T1000 (cell line): ENCODE measurements at places on chromosomes 1 and 21.

DNA sequence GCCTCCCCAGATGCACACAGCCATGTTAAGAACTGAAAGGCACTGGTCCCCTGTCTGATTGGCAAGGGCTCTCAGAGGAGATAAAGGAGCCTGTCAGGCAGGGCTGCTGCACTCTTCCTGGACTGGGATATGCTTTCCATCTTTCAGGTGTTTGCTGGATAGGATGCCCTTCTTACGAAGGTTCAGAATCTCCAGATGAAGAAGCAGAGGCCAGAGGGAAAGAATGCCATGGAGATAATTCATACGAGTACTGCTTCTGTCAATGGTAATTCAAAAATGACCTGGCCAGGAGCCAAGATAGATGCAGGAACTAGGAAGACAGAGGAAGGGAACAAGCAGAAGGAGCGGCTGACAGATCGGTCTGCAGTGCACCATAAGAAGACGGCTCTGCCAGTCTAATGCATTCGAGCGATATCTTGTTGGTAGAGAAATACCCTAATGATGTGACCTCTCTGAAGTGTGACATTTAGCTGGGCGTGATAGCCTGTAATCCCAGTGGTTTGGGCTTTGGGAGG, 16.6 kb upstream of the ATP2B4 start:
- DNase-seq, result no peak

DNA sequence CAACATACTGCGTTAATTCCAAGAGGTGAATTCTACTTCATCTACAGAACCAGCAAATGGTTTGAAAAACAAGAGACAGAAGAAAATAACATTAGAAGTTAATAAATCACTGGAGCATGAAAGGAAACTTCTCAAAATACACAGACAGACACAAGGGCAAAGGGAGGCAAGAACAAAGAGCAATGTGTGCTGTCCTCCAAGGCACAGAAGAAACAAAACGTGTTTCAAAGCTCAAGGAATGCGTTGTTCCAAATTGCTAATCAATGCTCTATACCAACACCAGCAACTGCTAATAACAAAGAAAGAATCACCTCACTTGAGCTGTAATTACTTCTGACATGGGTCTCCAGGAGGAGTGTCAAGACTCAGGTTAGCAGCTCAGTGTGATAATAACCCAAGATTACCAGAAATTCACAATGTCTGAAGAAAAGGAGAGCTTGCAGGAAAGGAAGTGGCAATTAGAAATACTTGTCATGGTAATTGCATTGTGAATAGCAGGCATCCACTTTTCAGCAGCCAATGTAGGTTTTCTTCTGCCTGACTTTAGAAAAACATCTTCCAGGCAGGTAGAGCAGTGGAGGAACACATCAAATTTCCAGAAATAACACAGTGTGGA, 175.4 kb downstream of the SEC16B start:
- no peak for DNase-seq

- DNase-seq, result no peak
Observed at GRCh38 chr1:188462837-188463236, 1634.1 kb downstream of the PLA2G4A start.

DNA sequence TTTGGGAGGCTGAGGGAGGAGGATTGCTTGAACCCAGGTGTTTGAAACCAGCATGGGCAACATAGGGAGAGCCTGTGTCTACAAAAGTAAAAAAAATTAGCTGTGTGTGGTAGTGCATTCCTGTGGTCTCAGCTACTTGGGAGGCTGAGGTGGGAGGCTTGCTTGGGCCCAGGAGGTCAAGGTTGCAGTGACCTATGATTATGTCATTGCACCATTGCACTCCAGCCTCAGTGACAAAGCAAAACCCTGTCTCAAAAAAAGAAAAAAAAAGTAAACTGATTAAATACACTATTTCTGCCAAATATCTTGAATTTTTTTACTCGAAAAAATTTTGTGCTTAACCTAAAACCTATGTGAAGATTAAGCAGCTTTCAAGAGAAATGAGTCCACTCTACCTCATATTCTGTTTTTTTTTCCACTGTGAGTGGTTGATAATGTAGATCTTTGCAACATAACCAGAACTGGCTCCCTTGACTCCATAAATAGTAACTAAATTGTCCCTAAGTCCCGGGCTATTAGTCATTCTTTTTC, 19.4 kb upstream of the ZNF281 start:
- no peak for DNase-seq

DNA sequence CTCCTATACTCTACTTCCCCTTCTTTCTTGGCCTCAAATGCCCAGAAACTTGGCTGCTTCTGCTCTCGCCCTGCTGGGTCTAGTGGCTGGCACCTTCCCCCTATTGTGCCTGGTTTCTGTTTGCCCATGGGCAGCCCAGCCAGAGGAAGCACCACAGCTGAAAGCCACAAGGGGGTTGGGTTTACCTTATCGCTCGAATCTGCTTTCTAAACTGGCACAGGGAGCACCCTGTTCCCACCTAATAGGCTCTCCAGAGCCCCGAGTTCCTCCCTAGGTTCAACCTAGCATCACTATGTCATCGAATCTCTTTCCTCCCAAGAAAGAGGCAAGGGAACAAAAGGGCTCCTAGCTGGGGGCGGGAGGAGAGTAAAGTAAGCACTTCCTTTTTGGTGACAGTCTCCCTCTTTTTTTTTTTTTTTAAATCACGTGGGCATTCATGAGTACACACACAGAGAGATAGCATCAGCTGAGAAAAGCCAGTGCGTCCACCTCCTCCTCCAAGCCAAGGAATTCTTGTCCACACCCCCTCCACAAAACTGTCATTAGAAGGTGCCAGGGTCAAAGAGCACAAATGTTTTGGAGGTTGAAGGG, 72.8 kb downstream of the PLEKHA6 start:
- no peak for DNase-seq

GRCh38 chr1:4786055-4786454, 131.6 kb downstream of the AJAP1 start:
- DNase-seq, result no peak

DNA sequence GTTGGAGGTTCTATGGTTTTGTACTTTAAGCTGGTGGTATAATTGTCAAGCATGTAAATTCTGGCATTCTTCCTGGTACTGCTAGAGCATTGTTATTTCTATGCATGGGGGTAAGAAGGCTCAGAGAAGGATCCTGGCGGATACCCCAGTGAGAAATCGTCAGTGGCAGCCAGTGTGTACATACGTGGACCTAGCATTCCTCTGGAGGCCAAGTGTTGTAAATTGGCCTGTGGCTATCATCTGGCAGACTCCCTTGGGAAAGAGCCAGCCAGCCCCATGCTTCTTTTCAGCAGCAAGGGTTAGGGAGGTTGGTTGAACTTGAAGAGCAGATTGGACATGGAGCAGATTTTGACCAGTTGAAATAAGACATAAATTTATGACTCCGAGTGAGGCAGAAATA, 5.2 kb upstream of the AGO3 start:
- DNase-seq, result no peak

DNA sequence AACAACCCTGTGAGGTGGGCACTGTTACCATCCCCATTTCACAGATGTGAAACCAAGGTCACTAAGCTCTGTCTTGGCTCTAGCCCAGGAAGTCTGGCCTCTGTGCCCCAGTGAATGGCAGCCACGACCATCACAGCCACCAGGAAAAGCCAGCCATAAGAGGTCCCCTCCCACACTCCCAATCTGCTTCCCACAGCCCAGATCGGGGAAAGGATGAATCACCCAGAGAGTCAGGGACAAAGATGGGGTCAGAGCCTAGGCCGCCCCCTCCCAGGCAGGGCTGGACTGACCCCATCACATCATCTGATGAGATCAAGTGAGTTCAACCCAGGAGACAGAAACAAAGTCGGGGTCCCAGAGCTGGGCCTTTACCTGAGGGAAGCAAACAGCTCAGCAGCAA, 22.9 kb upstream of the COL16A1 start:
- DNase-seq, result no peak

DNA sequence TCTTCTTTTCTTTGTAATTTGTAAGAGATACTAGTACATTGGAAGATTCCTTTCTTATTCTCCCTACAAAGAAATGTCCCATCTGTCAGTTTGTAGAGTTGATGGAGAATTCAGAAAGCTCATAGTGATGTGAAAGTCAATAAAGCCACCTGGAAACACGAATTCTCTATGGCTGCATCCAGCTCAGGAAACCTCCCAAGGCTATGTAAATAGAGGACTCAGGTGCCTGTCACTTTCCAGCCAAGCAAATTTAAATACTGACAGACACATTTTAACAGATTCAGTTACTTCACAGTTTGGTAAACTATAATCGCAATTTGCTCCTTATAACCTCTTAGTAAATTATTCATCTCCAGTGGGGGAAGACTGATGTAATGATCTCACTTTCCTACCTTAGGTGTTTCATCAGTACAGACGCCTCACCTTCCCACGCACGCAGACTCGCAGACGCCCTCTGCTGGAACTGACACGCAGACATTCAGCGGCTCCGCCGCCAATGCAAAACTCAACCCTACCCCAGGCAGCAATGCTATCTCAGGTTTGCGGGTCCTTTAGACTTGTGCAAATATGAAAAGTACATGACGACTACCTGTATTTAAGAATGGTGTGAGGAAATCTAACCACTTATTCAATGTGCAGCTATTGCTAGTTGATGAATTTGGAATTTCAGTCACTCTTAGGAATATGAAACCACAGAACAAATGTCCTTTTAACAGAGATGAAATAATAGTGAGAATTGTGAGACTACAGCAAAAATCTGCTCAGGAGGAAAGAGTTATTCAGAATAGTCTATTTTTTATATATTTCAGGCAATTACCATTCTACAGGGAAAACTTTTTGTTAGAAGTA, 60.6 kb downstream of the PTPRC start:
- DNase-seq, result no peak

- no peak for DNase-seq
Observed at GRCh38 chr1:29324771-29325351, 88.5 kb downstream of the PTPRU start.

DNA sequence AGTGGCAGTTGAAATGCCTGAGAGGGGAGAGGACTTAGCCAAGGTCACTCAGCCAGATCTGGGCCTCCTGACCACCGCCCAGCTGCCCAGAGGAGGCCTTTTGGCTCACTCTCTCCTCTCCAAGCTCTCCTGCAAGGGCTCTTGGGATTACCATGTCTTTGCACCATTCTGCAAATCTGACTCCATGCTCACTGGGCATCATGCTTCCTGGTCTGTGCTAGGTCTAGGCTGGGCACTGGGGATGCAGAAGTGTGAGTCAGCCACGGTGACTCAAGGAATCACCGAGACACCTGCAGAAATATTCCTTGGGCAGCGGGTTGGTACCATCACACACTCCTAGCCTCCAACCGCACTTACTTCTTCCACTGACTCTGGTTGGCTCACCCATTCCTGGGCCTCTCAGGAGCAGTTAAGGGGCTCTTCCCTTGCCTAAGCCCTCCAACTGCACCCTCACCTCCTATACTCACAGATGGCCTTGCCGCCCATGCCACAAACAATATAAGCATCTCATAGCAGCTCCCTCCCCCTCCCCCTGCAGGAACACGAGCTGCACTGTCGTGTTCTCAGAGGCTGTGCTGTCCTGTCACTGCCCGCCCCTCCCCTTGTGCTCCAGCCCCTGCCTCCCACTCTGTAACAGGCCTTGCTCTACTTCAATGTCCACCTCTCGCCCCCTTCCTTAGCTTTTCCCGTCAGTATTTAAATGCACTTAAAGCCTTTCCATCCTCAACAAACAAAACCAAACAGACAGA, 34.8 kb downstream of the CDCP2 start:
- no peak for DNase-seq
